ENCODE measurements at places on chromosomes 11 and 22.

DNA sequence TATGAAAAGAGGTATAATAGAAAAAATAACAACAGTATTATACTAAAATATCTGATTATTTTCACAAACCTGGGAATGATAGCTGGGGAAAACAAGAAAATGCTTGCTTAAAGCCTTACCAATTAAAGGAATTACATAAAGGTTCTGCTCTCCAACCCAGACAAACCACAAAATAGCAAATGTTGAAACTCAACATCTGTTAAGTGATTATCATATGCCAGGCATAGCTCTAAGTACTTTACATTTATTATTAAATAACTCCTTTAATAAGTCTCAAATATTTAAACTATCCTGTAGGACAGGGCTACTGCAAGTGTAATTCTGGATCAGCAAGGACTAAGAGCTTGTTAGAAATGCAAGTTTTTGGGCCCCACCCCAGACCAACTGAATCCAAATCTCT is 20.1 kb downstream of the OR10A6 start:
- no peak for DNase-seq

DNA sequence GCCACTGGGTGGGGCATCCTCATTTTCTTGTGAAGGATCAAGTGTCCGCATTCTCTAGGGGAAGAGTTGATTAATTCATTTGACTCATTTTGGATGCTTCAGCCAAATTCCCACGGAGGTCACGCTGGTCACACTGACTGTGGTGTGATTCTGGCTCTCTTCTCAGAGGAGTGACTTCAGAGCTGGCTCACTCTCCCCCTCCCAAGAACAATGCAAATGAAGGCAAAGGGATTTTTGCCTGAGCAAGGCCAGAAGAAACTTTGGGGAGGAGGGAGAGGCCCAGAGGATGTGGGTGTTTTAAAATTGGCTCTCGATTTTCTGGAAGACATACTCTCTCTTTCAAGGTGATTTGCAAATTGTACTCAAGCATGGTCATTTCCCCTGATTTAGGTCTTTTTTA is 51.1 kb upstream of the LMO2 start:
- DNase-seq: peak; percentile 71

GRCh38 chr11:125587480-125587879 is 5.2 kb upstream of the STT3A start:
- no peak for DNase-seq

DNA sequence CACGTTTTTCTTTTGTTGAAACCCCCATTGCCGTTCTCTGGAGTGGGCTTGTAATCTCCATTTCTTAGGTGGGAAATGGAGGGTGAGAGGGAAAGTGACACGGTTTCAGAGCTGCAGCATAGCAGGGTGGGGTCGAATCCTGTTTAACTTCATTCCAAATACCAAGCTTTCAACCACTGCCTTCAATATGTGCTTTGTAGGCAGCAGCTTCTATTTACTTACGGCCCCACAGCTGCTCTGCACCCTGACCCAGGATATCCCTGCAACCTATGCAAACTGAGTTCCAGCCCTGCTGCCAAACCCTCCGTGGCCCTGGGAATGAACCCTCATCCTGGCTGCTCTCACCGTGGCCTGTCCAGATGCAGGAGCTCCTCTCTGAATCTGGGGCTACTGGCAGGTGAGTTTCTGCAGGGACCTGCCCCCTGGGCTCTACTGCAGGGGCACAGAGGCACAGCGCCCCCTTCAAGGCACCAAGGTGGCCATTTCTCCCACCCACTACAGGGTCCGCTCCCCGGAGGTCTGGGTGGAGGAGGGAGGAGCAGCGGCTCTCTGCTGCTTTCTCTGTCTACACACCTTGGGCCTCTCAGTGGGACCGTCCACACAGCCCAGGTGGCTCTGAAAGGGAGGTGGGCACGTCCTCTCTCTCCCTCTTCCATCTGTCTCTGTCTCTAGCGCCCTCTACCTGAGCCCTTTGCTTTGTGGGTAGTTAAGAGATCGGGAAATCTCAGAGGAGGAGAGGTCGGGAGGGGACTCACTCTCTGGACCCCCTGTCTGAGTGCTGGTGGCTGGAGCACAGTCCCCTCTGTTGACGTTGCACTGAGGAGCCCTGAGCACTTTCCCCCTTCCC is 279.1 kb downstream of the BRD1 start:
- DNase-seq: no peak

GRCh38 chr11:65649656-65650546 is 12.0 kb downstream of the SIPA1 start:
- no peak for DNase-seq

- DNase-seq: peak; percentile 62
These were observed 972.1 kb downstream of the JRKL start for GRCh38 chr11:97361812-97362378.

- no peak for DNase-seq
These were observed 2.3 kb upstream of the MCAM start for GRCh38 chr11:119319136-119319699.

- DNase-seq: peak; percentile 83
These were observed 15.6 kb upstream of the UCP3 start for GRCh38 chr11:74024261-74025029.

DNA sequence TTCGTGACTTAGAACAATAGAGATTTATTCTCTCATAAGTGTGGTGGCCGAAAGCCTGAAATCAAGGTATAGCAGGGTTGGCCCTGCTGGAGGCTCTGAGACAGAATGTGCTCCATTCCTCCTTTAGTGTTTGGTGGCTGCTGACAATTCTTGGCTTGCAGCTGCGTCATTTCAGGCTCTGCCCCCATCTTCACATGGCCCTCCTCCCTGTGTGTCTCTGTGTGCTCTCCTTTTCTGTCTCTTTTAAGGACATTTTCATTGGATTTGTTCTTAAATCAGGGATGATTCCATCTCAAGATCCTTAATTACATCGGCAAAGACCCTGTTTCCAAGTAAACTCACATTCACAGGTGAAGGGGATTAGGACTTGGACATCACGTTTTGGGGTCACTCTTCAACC is 10.2 kb upstream of the APOL6 start:
- DNase-seq: no peak

GRCh38 chr11:79670882-79671281 is 230.1 kb upstream of the TENM4 start:
- no peak for DNase-seq

DNA sequence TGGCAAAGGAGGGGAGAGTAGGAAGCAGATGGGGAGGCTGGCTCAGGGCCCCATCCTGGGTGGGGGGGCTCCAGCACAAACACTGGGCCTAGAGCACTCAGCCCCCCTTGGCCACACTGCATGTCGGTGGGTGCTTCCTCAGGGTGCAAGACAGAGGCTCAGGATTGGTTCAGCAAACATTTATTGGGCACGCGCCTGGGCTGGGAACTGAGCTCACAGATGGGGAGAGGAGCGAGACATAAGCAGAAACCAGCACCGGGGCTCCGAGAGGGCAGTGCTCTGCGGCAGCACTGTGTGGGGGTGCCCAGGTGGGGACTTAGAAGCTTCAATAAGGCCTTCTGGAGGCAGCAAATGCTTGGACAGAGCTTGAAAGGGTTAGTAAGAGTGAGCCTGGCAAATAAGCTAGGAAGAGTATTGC is 12.1 kb upstream of the EHD1 start:
- no peak for DNase-seq

DNA sequence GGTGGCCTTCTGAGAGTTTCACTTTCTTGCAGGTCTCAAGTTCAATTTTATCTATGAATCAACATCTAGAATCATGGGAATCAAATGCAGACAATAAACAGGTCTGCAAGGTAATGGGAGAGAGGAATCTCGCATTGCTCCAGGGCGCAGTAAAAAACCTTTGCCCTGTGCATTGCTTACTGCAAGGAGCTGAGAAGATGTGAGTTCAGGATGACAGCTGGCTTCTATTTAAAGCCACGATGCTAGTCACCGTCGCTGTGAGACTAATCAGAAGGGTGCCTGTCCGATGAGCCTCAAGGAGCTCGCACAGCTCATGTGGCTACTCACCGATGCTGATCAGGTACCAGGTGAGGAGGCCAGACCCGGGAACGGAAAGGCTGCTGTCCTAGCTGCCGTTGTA is 30.2 kb upstream of the APOA1 start:
- DNase-seq: no peak

GRCh38 chr11:28048812-28049211 is 59.1 kb downstream of the KIF18A start:
- DNase-seq: no peak

DNA sequence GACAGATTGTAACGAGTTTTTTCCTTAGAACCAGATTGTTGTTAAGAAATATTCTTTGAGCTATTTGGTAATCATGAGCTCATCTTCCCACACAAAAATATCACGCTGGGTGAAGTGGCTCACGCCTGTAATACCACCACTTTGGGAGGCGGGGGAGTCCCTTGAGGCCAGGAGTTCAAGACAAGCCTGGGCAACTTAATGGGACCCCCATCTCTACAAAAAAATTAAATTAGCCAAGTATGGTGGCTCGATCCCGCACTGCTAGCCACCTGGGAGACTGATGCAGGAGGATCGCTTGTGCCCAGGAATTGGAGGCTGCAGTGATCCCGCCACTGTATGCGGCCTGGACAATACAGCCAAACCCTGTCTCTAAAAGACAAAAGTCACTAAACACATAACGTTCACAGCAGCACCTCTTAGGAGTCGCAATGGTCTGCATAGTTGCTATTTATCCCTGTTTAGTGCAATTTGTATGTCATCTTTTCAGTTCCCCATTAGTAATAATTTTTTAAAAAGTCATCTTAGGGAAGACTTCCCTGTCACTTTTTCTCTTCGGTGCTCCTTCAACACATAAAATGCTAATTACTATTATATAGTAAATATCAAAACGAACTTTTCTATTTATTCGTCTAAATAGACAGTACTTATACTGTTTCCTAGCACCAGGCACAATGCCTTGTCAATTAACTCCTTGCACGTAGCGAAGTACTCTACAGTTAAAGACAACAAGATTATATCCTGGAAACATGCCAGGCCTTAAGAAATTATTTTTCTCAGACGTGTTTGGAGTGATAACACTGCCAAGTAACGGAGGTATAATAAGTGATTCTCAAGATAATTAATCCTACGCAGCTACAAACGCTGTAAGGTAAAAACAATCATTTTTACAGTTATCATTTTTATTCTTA is 1.1 kb downstream of the ST13 start:
- no peak for DNase-seq

DNA sequence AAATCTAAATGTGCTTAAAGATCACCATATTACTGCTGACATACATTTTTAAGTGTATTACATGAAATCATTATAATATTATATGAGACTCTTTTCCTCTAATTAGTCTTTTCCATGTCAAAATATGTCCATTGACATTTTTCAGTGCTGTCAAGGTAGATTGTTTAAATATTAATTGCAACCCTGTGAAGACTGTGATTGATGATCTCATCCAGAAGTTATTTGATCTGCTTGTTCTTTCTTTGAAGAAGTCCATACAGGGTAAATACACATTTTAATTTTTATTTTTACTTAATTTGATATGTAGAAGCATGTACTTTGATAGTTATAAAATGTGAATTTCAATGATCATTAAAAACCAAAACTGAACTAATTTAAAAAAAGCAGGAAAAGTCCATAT is 38.4 kb downstream of the DYNC2H1 start:
- no peak for DNase-seq

DNA sequence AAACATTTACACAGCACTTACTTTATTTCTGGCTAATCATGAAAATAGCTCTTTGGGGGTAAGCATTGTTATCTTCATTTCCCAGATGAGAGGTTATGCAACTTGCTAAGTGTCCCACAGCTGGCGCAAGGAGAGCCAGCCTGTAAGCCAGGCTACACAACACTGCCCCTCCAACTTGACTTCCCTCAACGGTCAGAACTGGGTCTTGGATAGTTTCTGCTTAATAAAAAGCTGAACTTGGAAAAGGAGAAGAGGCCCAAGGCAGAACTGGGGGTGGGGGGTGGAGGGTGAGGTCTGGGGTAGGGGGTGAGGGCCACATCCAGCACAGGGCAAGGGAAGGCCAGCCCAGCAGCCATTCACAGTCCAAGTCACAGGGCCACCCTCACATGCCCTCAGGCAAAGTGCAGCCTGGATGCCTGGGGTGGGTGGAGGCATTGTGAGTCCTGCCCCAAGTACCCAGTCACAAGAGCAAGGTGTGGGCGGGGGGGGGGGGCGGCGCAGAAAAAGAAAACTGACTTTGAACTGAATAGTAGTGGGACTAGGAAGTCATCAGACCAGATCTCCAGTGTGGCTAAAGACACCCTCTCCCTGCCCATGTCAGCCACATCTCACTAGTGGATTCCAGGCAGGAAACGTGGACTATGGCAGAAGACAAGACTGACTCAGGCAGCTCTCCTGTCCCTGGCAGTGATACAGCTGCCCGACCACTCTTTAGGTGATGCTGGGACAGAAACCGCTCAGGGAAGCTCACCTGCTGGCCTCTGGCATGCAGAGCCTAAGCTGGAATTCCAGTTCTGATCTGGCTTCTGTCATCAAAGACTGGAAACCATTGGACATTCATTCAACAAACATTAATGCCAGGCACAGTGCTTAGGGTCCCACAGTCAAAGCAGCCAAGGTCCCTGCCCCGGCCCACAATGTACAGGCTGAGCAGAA is 52.4 kb downstream of the PACSIN2 start:
- DNase-seq: no peak

GRCh38 chr11:100918551-100919500 is 210.8 kb downstream of the PGR start:
- DNase-seq: peak; percentile 40

- DNase-seq: peak; percentile 99
These were observed at the start of gene ARHGEF12 for GRCh38 chr11:120335908-120336640. ARHGEF12 (plus strand) TSS chr11:120336413; CDS start chr11:120337244, 831 bp downstream.

DNA sequence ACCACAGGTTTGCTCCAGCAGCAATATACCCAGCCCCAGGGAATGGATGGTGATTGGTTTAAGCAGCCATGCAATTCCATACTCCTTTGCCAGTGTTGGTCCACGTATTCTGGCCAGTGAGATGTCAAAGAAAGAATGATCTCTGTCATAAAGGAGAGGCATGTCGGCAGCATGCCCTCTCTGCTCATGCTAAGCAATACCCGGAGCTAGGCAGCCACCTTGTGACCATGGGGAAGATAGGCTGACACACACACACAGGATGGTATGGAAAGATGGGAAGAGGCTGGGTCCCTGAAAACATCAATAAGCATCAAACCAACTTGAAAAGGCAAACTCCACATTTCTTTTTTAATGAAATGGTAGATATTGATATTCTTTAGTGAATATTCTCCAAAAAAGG is 5.1 kb downstream of the ABCC8 start:
- DNase-seq: no peak

DNA sequence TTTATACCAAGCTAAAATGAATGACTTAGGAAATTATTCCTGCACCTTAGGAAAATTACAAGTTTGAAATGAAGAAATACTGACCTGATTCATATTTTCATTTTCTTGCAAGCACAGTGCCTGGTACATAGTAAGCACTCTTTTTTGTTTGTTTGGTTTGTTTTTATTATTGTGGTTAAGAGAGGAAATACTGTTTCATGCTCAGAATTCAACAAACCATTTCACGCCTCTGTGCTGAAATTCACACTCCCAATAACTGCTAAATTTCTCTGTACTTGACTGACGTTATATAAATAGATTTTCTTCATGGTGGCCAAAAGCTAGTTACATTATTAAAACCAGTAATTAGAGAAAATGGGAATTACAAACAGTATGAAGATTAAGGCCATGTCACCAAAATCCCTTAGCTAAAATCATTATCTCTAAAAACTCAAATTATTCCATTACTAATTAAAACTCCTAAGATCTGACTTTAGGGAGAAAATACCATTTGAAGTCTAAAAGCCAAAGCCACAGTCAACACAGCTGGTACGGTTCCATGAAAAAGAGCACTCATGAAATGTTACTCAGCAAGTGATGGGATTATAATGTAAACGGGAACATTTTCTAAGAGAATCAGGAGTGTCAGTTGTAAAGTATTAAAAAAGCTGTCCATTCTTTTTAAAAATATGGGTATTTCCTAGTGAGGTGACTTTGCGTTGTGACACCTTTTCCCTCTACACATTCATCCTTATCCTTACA is 77.8 kb upstream of the DDI1 start:
- DNase-seq: no peak

- no peak for DNase-seq
These were observed 762 bp downstream of the MTMR3 start for GRCh38 chr22:29883775-29884097.
